H4 (cell line): ENCODE measurements at places on chromosomes 3 and 15. TPM values are rescaled to one million over a fixed set of nuclear protein-coding genes. Genes with fewer than 3 reads are reported as not detected.

Gene SLC7A14
- not detected in 2 replicates for total RNA-seq

Gene TBC1D21
- total RNA-seq = not detected in 2 replicates

GRCh38 chr3:113783980-113784379 is 37.1 kb downstream of the ATP6V1A start:
- DNase-seq = no peak

DNA sequence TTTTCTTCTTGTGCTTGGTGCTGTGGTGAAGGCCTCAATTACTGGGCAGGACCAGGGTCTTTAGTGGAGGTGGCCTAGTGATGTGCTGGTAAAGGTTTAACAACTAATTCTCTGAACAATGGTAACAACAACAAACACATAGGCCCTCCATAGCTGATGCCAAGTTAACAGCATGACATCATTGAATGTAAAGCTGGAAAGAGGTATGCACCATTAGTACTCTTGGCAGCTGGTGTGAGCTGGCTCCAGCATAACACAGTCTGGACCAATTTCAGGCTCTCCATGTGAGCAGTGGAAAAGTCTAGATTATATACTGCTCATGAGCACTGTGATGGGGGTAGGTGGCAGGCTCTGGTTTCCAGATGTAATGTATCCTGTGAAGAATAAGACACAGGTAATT is 61.8 kb downstream of the SLC7A14 start:
- no peak for DNase-seq

GRCh38 chr3:113673593-113673992 is 22.8 kb downstream of the USF3 start:
- DNase-seq = no peak

DNA sequence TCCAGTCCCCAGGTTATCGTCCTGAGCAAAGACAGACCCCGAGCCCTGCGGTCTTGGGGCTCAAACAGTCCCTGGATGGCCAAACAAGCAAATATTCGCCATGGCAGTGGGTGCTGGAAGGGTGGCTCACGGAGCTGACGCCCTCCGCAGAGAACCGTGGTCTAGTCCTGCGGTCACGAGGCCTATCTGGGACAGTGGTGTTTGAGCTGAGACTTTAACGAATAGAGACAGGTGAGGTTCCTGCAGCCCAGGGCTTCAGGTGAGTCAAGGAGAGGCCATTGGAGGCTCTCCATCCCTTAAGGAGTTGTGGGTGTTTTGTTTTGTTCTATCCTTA is 399 bp upstream of the SUCLG2 start:
- no peak for DNase-seq
